NCI-H1417 treated with DMSO at 0.1 percent for 48 hours (cell line): ENCODE measurements at places on chromosomes 7 and 10.

DNA sequence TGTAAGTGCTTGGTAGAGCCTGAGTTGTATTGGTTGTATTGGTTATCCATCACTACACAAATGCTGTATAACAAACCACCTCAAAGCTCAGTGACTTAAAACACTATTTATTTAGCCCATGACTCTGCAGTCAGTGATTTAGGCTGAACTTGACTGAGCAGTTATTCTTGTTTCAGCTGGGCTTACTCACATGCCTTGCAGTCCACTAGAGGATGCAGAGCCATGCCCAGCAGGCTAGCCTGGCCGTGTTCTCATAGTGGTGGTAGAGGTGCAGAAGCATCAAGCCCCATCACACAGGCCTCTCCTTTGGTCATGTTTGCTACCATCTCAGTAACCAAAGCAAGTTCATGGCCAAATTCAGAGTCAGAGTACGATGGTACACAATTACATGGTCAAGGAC lies 43.9 kb downstream of the LUC7L2 start:
- no peak for DNase-seq

- DNase-seq: no peak
These were observed 70.7 kb downstream of the MACC1 start for GRCh38 chr7:20146451-20146850.

DNA sequence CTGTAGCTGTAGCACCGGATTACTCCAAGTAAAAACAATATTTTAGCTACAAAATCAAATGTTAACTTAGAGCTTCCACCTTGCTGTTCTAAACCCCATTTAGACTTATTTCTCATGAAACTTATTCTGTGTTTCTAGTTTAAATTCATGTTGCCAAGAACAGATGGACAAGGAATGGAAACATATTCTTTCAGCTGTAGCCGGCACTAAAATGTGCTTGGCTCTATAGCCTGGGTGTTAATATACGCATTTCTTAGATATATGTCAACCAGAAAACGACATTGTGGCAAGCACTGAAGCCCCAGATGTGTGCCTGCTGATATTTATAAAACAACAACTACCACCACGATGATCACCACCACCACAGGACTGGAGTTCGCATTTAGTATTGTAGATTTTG lies 190.3 kb upstream of the ETV1 start:
- no peak for DNase-seq

- DNase-seq: no peak
These were observed 364.8 kb downstream of the SFMBT2 start for GRCh38 chr10:7045891-7046599.

DNA sequence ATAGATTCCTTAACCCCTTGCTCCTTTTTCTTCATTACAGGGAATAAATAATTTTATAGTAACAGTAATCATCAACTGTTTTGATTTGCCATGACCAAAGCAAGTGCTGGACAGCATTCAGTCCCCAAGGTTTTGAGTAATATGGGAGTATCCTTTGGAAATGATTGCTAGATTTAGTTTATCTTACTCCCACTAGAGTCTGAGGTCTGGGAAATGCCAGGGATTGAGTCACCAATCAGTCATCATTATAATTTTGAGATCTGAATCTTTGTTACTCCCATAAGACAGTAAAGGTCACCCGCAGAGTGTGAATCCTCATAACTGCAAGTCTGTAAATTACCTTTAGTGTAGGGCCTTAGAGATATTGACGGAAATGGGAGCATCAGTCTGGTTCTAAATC lies 133.7 kb upstream of the SEMA3E start:
- DNase-seq: no peak

- DNase-seq: no peak
These were observed 72.7 kb downstream of the ELFN1 start for GRCh38 chr7:1742555-1743303.

DNA sequence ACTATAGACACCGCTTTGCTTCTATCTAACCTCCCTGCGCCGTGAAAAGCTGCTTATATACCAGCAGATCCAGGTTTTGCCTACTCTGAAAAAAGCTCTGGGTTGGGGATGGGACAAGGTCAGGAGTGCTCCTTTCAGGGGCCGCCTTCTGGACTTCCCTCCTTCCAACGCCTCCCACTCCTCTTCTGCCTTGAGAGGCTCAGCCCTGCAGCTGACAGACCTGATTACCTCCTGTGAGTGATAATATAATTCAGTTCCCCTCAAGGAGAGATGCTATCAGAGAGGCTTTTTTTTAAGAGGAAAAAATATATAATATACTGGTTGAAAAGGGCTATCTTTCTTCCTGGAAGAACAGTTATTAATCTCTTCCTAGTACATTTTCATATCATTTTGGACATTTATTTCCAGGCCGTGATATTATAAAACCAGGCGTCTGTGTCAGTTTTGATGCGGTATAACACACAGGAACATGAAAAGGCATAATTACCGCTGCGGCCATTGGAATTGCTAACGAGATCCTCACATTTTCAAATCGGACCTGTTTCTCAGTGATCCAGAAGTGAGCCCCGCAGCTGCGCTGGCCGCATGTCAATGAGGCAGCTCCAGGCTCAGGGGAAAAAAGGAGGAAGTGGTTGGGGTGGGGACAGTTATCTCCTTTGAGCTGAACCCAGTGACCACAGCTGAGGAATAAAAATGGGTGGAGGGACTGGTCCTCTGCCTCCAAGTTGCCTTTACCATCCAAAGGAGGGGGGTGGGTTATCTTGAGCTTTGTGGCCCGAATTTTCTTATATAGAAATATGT lies 457.1 kb downstream of the TYW1 start:
- DNase-seq: no peak

DNA sequence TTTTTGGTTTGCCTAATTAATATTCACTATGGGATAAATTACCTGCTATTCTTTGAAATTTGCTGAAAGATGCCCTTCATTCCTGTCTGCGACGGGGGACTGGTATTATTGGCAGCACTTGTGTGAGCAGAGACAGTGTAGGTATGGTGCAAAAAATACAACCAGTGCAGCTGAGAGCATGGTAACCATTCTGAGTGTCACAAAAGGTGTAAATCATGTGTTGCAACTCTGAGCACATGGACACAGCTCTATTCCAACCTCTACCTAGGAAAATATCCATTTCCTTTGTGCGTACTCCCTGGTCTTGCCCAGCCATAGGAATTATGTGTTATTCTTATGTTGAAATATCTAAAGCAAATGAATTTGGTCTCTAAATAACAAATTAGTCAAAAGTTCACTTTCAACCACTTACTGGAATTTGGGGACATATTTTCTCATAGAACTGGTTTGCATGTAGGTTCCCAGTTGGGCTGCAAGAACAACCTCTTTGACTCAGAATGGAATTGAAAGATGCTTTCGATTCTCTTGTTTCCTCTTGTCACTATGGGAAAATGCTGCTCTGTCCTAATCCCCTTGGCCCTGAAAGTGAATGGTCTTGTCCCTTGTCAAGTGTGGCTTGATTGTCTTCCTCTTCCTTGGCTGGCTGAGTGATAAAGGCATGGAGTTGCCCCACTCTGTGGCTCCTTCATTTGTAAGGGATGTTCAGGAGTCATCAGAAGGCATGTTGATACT lies 57.0 kb downstream of the CELF2 start:
- DNase-seq: no peak

DNA sequence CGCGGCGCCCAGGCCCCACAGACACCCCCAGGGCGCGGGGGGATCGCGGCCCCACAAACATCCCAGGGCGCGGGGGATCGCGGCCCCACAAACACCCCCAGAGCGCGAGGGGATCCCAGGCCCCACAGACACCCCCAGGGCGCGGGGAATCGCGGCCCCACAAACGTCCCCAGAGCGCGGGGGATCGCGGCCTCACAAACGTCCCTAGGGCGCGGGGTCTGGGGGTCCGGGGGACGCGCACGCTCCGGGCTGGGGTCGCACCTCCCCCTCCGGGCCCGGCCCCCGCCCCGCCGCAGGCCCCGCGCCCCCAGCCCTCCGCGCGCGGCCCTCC lies 382 bp downstream of the DIP2C start:
- no peak for DNase-seq

DNA sequence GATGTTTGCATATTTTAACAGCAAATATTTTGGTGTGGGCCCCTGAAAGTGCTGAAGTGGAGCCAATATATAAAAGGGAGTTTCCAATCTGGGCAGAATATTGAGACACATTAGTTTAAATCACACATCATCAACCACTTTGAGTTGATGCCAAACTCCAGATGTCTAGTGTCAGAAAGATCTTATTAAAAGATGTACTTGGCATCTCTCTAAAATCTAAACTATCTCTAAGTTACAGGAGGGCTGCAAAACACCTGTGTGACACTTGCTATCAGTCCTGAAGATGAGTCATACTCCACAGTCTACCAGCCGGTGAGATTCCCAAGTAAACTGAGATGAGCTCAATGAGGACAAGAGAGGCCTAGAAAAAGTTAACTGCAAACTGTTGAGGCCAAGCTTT lies 11.4 kb downstream of the JAZF1 start:
- DNase-seq: no peak

DNA sequence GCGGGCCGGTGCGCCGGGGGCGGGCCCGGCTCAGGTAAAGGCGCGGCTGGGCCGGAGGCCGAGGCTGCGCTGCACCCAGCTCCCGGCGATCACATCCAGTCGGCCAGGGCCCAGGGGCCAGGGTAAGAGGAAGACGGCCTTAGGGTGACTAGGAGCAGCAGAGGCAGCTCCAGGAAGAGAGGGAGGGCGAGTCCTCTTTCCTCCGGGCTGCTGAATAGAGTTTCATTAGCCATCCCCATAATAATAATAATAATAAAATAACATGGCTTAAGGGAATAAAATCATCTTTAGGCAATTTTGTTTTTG lies 44.8 kb upstream of the CDK1 start:
- no peak for DNase-seq

GRCh38 chr7:121574109-121574508 lies 178.0 kb upstream of the FAM3C start:
- DNase-seq: no peak

DNA sequence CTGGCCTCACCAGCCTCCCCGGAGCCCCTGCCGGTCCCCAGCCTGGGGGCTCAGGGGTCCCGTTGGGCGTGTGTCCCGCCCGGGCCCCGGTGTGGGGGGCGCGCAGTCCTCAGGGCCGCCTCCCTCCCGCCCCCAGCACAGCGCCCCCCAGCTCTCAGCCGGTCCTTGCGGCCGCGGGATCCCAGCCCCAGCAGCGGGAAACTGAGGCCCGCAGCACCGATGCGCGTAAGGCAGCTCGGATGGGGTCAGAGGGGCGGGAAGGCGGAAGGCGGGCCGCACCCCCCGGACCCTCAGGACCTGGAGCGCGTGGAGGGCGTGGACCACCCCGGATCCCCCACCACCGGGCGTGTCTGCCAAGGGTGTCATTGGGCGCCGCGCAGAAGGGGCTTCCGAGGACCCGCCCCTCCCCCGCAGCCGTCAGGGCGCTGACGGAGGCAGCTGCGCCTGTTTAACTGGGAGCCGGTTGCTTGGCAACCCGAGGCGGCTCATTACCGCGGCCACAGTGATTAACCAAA lies 14.9 kb downstream of the UNCX start:
- no peak for DNase-seq

GRCh38 chr10:17154116-17154515 lies 24.5 kb upstream of the CUBN start:
- DNase-seq: no peak

DNA sequence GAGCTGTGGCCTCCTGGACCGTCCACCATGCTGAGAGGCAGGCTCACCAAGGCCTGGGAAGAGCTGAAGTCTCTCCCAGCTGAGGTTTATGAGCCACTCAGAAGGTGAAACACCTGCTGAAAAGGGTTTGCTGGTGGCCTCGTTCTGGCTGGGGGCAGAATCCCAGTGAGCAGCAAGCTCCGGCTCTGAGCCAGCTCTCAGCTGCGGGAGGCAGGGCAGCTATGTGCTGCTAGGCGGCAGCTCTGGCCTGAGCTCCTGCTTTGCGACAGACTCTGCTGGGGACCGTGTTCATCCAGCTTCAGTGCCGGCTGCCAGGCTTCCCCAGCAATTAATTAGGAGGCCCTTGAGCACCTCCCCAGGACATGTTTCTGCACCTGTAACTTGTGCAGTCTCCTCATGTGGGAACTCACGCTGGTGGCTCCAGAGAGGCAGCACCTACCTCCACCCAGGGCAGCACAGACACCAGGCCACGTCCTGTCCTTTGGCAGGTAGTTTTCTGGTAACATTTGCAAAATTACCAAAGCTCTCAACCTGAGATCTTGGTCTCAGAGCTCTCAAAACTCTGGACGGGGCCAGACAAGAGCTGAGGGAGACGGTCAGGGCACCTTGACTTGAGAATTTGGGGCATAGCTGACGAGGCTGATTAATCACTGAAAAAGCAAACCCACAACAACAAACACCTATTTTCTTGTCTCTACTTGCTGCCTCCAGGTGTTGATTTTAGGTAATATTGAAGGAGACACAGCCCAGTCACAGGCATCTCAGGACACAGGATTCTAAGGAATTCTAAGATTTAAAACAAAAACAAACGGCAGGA lies 185.0 kb downstream of the TCERG1L start:
- DNase-seq: peak; percentile 16

GRCh38 chr7:131816391-131817007 lies 260.1 kb upstream of the PODXL start:
- DNase-seq: no peak

GRCh38 chr10:59965899-59966650 lies 59.7 kb upstream of the CCDC6 start:
- no peak for DNase-seq

DNA sequence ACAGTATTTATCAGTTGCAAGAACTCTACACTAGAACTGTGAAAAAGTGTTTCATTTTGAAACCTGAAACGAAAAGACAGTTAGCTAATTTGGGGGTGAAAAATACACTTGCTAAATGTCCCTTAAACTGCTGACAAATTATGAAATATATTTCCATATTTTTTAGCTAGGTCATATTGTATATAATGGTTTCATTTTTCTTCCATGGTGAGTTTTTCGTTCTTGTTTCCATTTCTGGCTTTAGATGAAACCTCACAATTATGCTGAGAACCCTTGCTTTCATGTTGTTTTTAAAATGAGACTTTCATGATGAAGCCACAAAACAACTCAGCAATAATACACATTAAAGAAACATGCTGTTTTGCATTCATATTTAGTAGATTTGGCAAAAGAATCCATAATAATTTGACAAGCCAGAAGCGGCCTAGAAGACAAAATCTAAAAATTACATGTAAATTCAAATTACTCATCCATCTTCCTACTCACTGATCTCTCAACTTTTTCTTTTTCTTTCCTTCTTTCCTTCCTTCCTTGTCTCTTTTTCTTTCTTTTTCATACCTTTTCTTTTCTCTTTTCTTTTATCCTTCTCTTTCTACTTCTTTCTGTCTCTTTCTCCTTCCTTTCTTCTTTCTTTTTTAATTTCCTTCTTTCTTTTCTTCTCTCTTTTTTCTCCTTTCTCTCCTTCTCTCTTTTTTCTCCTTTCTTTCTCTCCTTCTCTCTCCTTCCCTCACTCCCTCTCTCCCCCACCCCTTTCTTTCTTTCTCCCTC lies 46.5 kb upstream of the ITGB8 start:
- DNase-seq: no peak

- no peak for DNase-seq
These were observed 259.4 kb downstream of the CAMK1D start for GRCh38 chr10:12608761-12609160.
